ENCODE measurements at places on chromosomes 12 and 14.
A peak's percentile ranks its signal among the peaks of the same experiment; 100 is the strongest.

DNA sequence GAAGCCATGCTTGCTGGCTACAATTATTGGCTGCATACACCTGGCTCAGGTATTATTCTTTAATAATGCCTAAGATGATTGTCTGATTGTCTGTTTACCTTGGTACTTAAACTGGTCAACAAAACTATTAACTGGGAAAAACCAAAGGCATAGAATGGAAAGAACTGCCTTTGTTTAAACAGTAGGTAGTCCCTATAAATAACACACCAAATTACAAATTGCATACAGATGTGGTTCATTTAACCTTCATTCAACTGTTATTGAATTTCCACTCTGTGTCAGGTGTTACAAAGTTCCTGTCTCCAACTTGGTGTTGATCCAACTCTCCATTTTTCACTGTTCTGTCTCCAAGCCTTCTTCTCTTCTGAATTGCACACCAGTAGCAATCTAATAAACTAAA, 79.8 kb upstream of the FSCB start:
- no peak for DNase-seq

GRCh38 chr12:26761775-26762174, 71.2 kb downstream of the ITPR2 start:
- DNase-seq, result no peak

DNA sequence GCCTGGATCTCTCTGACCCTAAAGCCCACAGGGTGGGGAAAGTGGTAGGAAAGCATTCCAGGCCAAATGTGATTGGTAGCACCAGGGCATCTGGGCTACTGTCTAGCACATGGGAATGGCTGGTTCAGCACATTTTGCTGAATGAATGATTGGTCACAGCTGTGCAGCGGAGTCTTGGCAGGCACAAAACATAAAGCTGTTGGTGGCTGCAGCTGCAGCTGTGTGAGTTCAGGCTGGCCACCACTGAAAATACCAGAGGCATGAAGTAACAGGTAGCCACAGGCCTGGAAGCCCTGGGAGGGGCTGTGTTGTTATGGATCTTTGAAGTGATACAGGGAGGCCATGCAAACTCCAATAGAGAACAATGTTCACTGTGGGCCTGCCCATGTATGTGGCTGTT, 72.7 kb downstream of the MYRFL start:
- no peak for DNase-seq

- no peak for DNase-seq
Observed at GRCh38 chr12:131046813-131047788, 93.4 kb downstream of the ADGRD1 start.

GRCh38 chr12:127767656-127768055, 499.3 kb upstream of the TMEM132C start:
- DNase-seq, result no peak

- DNase-seq, result peak; percentile 41
Observed at GRCh38 chr12:92431146-92431545, 271.6 kb upstream of the PLEKHG7 start.

GRCh38 chr14:92846162-92846897, 52.2 kb downstream of the GOLGA5 start:
- no peak for DNase-seq

- DNase-seq, result no peak
Observed at GRCh38 chr12:6354495-6355393, 12.9 kb upstream of the TNFRSF1A start.

DNA sequence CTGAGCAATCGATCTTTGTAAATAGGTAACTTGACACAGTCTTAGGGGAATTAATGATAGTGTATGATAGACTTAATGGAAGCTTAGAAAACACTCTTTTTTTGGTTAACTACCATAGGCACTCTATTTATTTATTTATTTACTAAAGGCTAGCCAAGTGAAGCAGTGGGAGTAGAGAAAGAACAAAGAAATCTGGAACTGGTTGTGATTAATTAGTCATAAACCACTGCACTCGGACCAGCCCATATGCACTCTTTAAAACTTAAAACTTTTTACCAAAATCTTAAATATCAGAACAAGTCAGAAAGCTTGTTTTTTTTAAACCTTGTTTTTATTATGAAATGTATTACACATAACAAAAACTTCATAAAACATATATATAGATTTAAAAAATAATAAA, 49.5 kb upstream of the SRP54 start:
- DNase-seq, result no peak

- DNase-seq, result no peak
Observed at GRCh38 chr12:93273834-93274564, 103.7 kb upstream of the NUDT4 start.

GRCh38 chr12:48779869-48780268, 9.0 kb downstream of the ADCY6 start:
- no peak for DNase-seq

- DNase-seq, result no peak
Observed at GRCh38 chr12:9642606-9643265, 26.8 kb upstream of the CLEC2D start.

- DNase-seq, result no peak
Observed at GRCh38 chr12:123444092-123445026, 7.9 kb upstream of the RILPL2 start.

- DNase-seq, result no peak
Observed at GRCh38 chr12:113643177-113643974, 171.7 kb upstream of the LHX5 start.

Measured in CD4-positive, alpha-beta T cell treated with Interleukin-17A for 4 hours (primary cell).